DMS153 (cell line): ENCODE measurements at places on chromosomes 3 and 15.

- no peak for DNase-seq
Measured at GRCh38 chr15:72063186-72063585, 54.8 kb downstream of the MYO9A start.

GRCh38 chr15:25844981-25845680 is 18.0 kb downstream of the ATP10A start:
- no peak for DNase-seq

DNA sequence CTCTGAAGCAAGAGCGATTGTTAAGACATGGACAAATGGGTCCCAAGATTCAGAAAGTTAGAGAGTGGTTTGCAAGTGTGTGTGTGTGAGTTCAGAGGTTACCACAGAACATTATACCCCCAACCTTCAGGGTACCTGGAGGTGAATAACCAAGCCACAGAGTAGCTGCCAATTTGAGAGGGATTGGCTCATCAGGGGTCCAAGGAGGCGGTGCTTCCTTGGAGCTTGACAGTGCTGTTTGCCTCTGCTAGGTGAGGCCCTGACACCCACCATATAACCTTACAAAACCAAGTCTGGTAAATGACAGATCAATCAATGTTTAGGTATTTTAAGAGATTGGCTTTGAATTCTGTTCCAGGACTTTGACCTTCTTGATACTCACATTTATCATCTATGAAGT is 35.7 kb downstream of the LRTM1 start:
- DNase-seq = no peak

DNA sequence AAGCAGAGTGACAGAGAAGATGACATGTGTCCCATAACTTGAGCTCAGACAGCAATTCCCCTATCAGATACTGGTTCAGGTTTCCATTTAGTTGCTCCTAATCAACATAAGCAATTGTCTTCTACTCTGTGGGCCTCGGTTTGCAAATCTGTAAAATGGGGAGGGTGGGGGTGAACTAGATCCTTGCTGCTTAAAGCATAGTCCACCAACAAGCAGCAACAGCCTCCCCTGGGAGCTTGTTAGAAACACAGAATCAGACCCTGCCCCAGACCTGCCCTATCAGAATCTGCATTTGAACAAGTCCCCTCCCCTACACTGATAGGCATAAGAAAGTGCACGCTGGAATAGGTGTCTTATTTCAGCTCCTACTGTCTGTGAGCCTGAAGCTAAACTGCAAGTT is 87.8 kb downstream of the CEMIP start:
- no peak for DNase-seq

DNA sequence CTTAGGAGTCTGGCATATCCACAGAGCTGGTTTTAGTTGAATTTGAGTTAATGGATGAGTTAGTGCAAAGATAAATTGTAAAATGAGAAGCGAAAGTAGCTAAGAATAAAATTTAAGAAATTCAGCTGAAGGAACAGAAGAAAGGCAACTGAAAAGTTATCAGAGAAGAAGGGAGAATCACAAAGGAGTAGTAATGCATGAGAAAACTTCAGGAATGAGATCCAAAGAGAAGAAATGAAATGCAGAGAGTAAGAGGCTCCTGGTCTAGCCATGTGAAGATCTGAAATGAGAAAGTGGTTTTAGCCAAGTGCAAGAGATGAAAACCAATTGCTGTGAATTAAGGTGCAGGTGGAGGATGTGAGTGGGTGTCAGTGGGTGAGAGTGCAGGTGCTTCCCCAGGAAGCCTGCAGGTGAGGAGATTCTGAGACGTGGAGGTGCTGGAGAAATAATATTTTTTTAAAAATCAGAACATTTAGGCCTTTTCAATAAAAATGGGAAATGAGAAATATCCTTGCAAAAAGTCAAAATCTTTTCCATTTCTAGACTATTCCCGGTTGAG is 18.5 kb downstream of the KBTBD8 start:
- DNase-seq = no peak

DNA sequence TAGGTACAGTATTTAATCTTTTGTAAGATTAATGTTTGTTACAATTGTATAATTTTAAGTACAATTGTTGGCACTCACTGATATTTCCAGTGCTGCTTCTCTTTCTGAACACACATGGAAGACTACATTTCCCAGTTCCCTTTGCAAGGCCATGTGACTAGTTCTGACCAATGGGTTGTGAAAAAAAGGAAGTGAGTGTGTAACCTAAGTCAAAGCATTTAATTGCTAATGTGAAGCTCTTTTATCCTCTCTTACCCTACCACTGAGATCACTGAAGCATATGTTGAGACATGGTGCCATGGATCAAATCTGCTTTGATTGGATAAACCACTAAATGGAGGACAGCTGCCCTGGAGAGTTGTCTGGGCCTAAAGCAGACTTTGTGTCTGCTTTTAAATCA is 83.9 kb upstream of the PLXND1 start:
- peak; percentile 80 for DNase-seq

DNA sequence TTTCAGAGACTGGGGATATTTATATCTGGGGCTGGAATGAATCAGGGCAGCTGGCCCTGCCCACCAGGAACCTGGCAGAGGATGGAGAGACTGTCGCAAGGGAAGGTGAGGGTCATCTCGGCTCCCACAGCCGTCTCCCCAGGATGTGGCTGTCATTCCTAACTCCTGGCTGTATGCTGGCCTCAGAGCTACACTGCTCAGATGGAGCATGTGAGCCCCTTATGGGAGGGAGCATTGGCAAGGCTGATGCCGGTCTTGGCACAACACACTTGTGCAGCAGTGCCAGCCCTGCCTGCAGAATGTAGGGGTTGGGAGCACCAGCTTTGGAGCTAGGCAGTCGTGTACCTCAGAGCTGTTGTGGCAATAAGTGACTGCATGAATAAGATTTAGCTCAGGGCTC is 5.2 kb downstream of the RCCD1 start:
- no peak for DNase-seq

DNA sequence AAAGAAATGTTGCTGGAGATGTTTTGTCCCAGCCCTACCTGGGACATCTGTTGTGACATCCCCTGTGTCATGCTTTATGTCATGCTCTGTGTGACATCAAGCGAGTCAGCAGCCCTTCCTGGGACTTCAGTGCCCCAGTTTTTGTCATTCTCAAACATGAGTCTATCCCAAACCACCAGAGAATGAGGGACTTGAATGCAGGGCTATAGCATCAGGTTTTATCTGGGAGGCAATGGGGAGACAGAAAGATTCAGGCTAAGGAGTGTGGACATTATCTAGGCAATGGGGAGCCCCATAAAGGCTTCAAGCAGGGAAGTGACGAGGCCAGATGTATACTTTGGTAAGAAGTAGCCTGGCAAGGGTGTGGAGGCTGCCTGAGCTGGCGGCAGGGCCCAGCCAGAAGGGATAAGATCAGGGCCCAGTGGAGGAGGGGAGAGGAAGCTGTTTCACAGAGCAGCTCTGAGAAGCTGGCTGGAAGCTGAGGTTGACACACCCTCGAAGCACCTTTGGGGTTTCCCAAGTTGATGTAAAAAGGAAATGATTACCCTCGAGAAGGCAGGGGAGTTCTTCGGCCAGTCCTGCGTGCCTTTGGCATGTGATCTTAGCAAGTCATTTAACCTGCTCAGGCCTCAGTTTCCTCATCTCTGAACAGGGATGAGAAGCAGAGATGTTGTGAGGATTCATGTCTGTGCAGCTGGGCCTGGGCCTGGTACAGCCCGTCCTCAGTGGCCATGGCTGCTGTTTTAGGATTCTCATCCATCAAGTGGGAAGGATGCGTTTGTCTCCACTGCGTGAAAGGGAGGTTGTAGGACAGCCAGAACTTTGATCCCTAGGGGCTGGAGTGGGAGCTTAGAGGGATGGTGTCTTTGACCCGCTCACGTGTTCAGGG is 34.3 kb downstream of the IRAK2 start:
- no peak for DNase-seq

GRCh38 chr3:137642831-137643230 is 121.3 kb upstream of the SOX14 start:
- DNase-seq = peak; percentile 30

DNA sequence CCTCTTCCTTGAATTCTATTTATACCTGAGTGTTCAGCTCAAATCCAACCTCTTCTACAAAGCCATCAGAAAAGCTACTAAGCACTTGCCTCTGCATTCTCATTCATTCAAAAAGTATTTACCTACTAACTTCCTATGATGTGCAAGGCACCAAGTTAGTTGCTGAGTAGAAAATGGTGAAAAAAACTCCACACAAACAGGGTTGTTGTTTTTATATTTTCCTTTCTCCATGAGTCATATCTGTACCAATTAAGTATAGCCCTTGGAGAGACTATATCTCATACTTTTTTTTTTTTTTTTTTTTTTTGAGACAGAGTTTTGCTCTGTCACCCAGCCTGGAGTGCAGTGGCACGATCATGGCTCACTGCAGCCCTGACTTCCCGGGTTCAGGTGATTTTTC is 67.7 kb downstream of the IGF2BP2 start:
- no peak for DNase-seq

DNA sequence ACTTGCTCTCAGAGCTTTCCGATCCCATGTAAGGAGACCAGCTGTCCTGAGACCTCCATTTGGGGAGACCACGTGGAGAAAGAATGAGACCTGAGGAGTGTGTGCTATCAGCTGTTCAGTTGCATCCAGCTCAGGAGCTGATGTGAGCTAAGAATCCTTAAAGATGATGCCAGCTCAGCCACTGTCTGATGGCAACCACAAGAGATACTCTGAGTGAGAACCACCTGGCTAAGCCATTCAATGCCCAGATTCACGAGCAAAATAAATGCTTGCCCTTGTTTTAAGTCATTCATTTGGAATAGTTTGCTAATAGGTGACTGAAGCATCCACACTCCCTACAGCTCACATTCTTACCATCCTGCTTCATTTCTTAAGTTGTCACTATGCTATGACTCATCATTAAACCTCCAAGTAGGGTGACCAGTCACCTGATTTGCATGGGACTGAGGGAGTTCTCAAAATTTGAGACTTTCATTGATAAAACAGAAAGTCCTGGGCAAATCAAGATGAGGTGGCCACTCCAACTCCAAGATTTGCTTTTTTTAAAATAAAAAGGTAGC is 56.4 kb downstream of the SPTSSB start:
- no peak for DNase-seq

DNA sequence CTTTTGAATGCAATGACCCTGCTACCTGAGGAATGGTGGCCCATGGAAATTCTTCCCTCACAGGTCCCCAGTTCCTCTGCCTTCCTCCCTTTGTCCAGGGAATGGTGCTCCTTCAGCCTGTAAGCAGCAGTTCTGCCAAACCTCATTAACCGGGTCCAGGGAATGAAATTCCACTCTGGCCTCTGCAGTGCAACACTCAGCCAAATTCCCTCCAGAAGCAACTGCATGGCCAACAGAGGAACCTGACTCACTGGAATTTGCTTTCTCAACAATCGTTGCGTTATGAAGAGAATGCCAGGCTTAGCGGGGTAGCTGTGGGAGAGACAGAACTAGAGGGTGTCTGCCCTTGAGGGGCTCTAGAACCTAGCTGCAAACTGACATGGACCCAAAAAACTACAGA is 449.4 kb upstream of the PROK2 start:
- no peak for DNase-seq

DNA sequence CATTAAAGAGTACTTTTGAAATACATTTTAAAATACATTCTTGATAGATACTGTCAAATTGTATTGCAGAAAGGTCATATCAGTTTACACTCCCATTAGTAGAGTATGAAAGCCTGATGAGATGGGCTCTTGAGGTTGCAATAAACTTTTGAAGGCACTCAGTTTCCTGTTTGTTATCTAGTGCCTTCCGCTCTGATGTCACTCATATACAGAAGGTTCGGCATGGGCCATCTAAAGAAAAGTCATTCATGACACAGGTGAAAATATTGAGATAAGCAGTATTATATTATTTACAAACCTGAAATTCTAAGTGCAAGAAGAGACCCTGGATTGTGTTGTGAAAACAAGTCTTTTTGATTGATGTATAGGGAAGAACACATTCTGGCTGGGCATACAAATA is 36.5 kb upstream of the DENND4A start:
- no peak for DNase-seq

- no peak for DNase-seq
Measured at GRCh38 chr3:65524584-65524983, 514.1 kb downstream of the MAGI1 start.
